ENCODE measurements at places on chromosomes 1 and 21.

DNA sequence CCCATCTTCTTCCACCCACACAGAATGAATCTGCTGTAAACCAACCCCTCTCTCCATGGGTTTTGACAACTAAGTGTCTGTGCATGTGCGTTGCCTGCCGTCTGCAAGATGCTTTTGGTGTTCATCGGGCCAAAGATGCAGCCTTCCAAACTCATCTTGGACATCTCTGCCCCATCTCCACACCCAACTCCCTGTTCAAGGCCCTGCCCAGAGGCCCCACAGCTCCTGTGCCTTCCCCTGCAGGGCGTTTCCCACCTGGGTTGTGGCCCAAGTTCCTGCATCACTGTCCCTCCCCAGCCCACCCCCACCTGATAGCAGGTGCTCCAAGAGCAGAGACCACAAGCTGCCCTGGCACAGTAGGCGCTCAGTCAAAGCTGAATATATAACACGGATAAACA, 103.2 kb downstream of the BCAR3 start:
- no peak for DNase-seq

- DNase-seq = no peak
Observed at GRCh38 chr1:62103846-62104245, 90.8 kb upstream of the L1TD1 start.

DNA sequence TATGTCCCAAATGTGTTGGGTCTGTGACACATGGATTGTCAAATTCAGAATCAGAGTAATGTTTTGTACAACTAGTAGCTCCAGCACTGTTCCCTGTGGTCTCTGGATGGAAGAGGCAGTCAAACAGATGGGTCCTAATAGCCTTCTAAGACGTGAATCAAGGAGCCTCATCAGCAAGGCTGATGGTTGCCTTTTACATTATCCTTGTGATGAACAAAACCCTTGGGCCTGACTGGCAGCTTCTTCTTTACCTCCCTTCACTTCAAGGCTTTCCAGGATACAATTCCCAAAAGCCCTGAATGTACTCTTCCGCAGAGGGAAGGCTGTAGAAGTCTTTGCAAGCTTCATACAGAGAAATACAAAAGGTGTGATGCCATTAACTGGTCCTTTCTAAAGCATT, 633.3 kb downstream of the USP25 start:
- no peak for DNase-seq

GRCh38 chr1:54643736-54644135, 2.1 kb downstream of the MROH7 start:
- DNase-seq = no peak

DNA sequence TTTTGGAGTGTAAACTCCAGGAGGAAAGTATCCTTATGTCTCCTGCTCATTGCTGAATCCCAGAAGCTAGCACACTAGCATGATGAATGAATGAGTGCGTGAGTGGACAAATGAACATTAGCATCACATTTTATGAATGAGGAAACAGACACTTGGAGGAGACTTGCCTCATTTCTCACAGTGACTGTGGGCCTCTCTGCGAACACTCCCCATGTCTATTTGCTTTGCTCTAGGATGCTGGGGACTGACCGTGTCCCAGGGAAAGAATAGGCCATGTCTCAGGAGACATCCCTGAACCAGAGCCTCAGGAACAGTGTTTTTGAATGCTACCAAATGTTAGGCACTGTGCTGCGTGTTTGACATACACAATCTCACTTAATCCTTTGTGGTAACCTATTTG, 140.9 kb downstream of the OMA1 start:
- no peak for DNase-seq

- DNase-seq = no peak
Observed at GRCh38 chr1:164733070-164733469, 174.1 kb downstream of the PBX1 start.

DNA sequence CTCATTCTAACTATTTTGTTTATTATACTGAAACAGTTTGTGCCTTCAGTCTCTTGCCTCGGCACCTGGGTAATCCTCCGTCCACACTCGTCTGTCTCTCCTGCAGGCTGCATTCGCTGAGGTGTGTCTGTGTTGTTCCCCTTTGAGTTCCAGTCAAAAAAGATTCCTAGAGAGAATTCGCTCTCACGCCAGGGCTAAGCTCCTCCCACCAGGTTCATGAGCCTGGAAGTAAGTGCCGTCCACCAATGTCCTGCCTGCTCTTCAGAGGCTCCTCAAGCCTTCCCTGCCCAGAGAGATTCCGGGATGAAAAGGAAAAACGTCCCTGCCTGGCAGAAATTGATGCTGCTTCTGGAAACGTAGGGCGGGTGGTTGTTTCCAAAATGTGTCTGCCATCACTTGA, 12.9 kb downstream of the KIAA2013 start:
- no peak for DNase-seq

- peak; percentile 25 for DNase-seq
Observed at GRCh38 chr1:202642619-202643291, 67.5 kb downstream of the SYT2 start.

DNA sequence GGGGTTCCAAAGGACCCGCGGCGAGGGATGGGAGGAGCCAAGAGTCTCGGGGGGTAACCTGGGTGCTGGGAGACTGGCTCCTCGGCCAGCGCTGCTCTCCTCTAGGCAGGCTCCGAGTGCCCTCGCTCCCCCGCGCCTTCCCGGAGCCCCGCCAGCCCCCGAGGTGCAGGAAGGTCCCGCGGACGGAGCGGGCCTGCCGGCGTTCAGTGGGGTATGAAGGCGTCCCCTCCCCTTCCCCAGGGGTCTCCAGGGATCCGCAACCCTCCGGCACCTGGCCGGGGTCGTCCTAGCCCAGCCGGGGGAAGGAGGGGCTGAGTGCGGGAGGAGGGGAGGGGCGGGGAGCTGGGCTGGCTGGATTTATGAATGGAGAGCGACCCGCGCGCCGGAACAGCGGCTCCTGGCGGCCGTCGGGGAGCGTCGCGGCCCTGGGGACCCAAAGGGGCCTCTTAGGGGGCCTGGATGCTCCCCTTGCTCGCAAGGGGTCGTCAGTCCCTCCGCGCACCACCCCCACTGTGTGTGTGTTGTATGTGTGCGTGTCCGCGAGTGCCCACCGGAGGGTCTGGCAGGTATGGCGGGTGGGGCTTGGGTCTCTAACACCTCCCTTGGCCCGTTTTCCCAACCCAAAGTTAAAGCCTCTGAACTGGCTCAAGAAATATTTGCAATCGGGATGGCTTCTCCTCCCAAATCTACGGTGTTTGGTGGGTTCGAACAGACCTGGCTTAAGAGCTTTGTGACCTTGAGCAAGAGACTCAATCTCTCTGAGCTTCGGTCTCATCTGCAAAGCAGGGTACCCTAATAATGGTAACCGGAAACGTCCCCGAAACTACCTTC, 642 bp downstream of the HCRTR1 start:
- DNase-seq = peak; percentile 40

DNA sequence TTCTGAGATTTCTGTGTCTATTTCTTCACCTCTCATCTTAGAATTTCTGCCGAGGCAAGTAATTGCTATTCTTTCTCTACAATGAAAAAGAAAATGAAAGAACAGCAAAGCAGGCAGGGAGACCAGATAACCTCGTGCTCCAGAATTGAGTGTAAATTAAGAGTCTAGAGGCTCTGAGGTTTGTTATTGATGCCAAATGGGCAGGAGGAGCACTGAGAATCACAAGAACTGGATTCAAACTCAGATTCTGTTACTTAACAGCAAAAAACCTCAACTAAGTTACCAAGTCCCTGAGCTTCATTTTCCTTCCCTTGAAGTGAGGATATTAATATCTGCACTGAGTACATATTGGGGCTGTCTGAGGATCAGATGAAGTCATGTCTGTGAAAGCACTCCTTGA, 5.5 kb upstream of the DDR2 start:
- DNase-seq = no peak

GRCh38 chr1:246332078-246332477, 175.0 kb downstream of the SMYD3 start:
- DNase-seq = no peak

DNA sequence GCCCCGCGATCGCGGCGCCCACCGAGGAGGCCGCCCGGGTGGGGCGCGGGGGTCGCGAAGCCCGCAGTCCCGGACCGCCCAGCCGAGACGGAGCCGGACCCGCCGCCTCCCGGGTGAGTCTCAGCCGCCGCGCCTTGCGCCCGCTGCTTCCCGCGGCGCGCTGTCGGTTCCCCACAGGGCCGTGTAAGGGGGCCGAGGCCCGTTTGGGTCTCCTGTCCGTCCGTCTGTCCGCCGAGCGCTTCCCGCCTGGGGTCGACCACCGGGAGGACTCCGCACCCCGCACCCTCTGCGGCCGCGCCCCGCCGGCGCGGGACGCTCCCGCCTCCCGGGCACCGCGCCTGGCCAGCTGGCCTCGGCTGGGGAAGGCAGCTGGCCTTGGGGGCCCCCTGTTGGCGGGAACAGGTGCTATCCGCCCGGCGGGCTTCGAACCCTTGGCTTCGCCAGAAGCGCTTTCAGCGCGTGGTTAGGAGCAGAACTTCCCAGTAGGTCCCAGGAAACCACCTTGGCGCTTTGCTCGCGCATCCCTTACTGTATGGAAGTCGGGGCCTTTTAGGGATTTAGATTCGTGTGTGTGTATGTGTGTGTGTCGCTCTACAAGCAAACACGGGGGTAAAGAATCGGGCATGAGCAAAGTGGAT, 414 bp downstream of the TMEM51 start:
- peak; percentile 80 for DNase-seq

- no peak for DNase-seq
Observed at GRCh38 chr1:168719306-168720111, 9.5 kb downstream of the DPT start.

DNA sequence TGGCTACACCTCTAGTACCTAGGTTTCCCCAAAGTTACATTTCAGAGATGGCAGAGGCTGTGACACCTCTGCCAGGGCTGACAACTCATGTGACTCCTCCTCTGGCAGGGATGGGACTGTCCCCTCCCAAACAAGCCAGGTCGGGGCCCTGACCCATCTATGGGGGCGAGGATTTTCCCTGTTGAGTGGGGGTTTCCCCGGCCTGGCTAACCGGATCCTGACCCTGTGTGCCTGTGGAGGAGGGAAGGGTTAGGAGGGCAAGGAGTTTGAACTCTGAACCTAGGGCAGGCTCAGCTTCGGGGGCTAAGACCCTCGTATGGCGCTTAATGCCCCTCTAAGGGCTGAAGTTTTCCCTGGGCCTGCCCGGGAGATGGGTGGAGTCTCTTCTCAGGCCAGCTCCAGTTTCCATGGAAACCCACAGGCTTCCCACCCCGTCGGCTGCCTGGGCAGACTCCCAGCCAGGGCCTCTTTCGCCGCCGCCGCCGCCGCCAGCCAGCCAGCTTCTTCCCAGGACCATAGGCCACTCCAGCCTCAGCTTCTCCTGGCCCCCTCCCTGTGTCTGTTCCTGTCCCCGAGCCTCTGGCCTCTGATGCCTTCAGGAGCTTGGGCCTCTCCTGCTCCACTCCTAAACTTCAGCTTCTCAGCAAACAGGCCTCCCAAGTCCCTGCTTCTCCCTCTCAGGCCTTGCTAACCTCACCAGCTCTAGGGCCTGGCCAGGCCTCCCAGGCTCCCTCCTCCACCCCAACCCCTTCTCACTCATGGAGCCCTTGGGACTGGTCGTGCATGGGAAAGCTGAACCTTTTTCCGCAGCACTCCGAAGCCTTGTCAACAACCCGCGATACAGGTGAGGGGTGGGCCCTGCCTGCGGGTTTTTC, at the start of gene BTBD19:
Gene BTBD19, plus strand, starts transcription at position 461 of the 875 bp plus-strand sequence. Its CDS starts 298 bp downstream, at position 759.
- DNase-seq = peak; percentile 98

- no peak for DNase-seq
Observed at GRCh38 chr1:78673120-78673519, 23.5 kb downstream of the IFI44 start.

DNA sequence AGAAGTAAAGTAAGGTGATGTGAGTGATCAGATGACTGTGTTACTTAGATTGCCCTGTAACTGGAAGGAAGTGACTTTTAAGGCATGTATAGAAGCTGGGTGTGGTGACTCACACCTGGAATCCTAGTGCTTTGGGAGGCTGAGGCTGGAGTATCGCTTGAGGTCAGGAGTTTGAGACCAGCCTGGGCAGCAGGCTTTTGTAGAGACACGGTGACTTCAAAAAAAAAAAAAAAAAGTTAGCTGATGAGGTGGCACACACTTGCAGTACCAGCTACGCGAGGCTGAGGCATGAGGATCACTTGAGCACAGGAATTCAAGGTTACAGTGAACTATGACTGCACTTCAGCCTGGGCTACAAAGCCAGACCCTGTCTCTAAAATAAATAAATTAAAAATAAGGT, 2.3 kb upstream of the USP16 start:
- DNase-seq = no peak

DNA sequence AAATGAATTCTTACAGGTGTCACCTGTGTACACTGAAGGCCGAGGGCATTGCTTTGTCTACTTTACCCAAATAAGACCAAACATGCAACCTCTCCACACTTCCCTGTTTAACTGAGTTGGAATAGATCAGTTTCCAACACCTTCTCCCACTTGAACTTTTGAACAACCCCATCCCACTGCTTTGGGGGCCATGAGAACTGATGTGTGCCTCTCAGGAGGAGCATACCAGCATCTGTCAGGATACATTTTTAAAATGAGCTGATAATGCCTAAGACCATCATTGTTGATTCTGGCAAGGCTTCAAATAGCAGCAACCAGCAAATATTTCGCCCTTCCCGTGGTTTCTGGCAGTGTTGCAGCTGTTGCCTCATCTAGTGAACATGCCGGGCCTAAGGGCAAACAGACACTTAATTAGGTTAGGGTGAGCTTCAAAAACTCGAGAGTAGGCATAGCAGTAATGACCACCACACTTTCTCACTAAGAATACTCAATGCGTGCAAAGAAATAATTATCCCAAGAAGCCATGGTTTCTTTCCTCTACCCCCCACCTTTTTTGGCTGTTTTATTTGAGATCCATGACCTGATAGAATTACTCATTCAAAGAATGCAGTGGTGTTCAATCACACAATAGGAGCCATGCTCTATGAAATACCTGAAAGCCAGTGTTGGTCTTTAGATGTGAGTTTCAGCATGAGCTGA, 63.7 kb downstream of the MAP10 start:
- no peak for DNase-seq

DNA sequence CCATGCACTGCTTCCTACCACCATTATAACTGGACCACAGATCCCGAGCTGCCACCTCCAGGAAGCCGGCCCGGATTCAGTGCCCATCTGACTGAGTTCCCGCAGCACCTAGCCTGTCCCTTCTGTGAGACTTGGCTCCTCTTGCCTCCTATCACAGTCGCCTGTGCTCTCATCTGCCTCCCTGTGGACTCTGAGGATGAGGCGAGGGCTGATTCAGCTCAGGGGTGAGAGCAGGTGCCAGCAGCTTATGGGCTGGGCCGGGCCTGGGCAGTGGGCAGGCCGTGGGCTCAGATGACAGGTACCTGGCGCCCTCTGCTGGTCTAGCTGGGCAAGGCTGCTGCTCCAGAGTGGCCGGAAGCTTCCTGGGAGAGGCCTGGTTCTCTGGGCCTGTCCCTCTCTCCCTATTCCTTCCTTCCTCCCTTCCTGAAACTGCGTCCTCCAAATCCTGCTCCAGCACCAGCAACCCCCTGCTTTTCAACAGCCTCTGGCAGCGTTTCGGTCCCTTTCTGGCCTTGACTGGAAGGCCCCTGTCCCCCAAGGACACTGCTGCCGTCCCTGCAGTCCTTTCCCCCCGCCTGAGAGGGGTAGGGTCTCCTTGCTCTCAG, 17.3 kb upstream of the PCSK9 start:
- peak; percentile 90 for DNase-seq

GRCh38 chr1:23441446-23442148, 17.0 kb upstream of the TCEA3 start:
- no peak for DNase-seq

- peak; percentile 78 for DNase-seq
Observed at GRCh38 chr1:232589812-232590743, 39.9 kb downstream of the SIPA1L2 start.

All from suppressor macrophage treated with lipopolysaccharide for 1 hour (primary cell).